Mesothelial cell of epicardium (in vitro differentiated cells): ENCODE measurements at places on chromosomes 12 and 14. TPM values are rescaled to one million over a fixed set of nuclear protein-coding genes. Genes with fewer than 3 reads are reported as not detected.

The PTPN21 gene
- total RNA-seq: 31.3 to 34.0 TPM (median 31.5 TPM) in 3 replicates

The SYNDIG1L gene
- total RNA-seq: 0.38 to 0.58 TPM (median 0.38 TPM) in 3 replicates

The NFATC4 gene
- total RNA-seq: 291 to 298 TPM (median 292 TPM) in 3 replicates

The KLHL33 gene
- total RNA-seq: 0.11 to 0.16 TPM (median 0.13 TPM) in 3 replicates

The RPL10L gene
- total RNA-seq: not detected in 3 replicates

The POTEM gene
- not detected in 3 replicates for total RNA-seq

GRCh38 chr14:73955674-73956073, 5.6 kb downstream of the COQ6 start:
- no peak for DNase-seq

DNA sequence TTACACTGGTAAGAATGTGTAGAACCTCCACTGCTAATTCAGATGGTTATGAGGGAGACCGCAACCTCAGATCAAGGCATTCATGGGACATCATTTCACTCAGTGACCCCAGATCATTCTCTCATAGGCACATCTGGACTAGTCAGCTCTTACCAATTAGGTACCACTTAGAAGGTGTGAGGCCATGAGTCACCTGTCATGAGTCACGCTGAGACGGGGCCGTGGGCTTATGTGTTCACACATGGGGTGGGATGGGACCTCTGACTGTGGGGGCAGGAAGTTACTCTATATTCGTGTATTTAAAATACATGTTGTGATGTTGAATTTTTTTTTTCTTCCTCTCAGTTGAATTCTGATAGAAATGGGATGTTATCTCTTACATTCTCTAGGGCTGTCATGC, 55.9 kb downstream of the CCDC92 start:
- no peak for DNase-seq

DNA sequence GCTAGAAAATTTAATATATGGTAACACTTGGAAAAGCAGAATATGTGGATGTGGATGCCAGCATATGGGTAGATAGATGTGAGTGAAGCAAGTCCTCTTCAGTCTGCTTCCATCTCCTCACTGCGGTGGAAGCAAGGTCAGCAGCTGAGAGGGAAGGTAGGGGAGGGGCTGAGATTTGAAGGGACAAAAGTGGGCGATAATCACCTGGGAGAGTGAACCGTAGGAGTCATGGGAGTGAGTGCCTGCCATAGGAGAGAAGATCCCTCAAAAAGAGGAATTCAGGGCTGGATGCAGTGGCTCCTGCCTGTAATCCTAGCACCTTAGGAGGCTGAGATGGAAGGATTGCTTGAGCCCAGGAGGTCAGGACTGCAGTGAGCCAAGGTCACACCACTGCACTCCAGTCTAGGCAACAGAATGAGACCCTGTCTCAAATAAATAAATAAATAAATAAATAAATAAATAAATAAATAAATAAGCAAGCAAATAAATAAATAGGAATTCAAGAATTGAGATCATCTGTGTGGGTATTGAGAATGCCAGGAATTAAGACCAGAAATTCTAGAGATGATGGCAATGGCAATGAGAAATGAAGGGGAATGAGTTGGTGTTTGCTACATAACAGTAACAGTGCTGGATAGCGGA, 123.4 kb downstream of the BICD1 start:
- no peak for DNase-seq

- DNase-seq: no peak
Measured at GRCh38 chr12:54008260-54008552, 579 bp upstream of the HOXC8 start.

- no peak for DNase-seq
Measured at GRCh38 chr14:54839701-54840119, 62.9 kb downstream of the GCH1 start.

DNA sequence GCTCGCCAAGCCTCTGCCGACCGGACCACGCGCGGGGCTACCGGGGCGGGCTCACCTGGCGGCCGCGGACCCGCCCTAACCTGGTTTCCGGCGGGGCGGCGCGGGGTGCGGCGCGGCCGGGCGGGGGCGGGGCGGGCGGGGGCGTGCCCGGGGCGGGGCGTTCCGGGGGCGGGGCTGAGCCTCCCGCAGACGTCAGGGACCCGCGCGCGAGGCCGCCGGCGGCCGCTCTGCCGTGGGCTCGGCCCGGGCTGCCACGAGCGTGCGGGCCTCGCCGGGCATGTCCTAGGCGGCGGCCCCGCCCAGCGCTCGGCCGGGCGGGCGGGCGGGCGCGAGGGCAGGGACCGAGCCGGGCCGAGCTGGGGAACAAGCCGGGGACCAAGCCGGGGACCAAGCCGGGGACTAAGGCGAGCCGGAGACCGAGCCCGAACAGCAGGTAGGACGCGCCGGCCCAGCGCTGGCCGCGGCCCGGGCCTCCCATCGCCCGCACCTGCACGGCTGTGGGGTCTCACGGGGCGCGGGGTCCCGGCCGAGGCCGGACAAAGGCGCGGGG, at the start of gene CEP170B:
Gene CEP170B, plus strand, starts transcription at position 188 of the 550 bp plus-strand sequence. CDS start 3,183 bp downstream, outside the sequence.
- no peak for DNase-seq

DNA sequence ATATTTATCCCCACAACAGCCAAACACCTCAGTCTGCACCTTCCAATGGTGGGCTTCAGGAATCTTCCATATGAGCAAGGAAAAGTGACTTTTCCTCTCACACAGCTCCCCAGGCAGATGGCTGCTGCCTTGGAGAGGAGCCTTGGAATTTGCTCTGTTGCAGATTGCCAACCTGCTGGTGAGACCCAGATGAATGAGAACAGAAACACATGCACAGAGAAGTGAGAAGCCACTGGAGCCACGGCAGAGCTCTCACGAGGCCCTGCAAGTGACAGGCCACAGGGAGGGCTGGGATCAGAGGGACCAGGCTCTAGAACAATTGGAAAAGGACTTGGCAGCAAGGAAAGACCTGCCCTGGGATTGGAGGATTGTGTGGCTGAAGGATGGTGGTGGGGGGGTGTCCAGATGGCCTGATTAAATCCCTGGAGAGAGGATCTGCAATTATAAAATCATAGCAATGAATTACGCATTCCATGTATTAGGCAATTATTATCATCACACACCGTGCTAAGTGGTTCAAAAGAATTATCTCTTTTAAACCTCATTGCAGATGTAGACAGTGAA, 84.9 kb upstream of the PWP1 start:
- no peak for DNase-seq

- no peak for DNase-seq
Measured at GRCh38 chr14:76710056-76711010, 50.9 kb upstream of the VASH1 start.

GRCh38 chr12:97967831-97968230, 505.2 kb downstream of the RMST start:
- no peak for DNase-seq

DNA sequence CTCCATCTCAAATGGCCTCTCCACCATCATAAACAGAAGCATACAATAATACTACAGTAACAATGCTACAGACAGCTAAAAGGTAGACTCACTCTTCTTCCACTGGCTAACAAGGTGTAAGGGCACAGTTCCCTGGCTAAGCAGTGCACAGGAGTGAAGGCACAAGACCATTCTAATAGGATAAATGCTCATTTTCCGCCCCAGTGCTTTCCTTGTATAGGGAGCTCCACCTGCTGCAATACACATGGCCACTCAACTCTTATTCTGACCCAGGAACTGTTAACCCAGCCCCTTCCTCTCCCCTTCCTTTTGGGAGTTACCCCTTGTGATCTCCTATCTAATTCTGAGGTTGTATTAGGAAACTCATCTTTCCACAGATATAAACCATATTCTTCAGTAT, 124.6 kb downstream of the KCNK10 start:
- no peak for DNase-seq

- no peak for DNase-seq
Measured at GRCh38 chr12:127360580-127360979, 906.4 kb upstream of the TMEM132C start.
